H7 (cell line): ENCODE measurements at places on chromosomes 7 and 10. TPM values are rescaled to one million over a fixed set of nuclear protein-coding genes. Genes with fewer than 3 reads are reported as not detected.

DNA sequence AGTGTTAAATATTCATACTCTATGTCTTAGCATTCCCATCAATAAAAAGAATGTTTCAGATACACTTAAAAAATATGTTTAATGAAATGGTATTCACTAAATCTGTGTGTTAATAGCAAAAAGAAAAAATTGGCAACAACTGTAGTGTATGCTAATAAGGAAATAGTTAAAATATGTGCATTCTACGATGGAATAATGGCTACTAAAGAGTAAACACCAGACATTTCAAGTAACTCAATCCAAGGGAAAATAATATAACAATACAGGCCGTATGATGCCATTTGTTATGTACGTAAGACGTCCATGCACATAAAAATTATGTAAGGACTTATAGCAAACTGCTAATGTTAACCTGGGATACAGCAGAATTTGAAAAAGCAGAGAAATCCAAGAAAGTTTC lies 46.6 kb downstream of the MAD1L1 start:
- DNase-seq = no peak

DNA sequence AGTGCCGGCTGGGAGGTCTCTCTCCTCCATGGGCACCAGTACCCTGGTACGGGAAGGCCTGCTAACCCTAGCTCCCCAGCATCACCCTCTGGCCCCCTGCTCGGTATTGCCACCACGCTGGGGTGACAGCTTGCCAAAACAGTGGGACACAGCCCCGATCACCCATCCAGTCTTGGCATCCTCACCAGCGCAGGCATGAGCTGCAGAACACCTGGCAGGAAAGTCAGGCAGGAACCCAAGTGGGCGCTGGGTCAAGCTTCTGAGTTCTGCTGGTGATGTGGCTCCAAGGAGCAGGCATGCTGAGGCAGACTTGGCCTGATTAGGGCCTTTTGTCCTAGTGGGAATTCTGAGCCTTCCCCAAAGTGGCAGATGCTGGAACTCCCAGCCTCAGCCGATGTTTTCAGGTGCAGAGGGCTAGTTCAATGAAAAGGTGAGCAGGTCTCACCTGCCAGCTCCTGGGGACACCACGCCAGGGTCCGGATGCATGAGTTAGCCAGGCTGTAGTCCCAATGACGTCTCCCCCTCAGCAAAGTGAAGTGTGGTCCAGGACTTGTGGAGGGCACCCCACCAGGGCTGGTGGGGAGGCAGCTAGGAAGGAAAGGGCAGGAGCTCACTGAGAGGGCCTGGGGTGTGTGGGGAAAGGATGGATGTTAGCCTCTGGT lies 8.5 kb upstream of the ZNF22 start:
- DNase-seq = no peak

DNA sequence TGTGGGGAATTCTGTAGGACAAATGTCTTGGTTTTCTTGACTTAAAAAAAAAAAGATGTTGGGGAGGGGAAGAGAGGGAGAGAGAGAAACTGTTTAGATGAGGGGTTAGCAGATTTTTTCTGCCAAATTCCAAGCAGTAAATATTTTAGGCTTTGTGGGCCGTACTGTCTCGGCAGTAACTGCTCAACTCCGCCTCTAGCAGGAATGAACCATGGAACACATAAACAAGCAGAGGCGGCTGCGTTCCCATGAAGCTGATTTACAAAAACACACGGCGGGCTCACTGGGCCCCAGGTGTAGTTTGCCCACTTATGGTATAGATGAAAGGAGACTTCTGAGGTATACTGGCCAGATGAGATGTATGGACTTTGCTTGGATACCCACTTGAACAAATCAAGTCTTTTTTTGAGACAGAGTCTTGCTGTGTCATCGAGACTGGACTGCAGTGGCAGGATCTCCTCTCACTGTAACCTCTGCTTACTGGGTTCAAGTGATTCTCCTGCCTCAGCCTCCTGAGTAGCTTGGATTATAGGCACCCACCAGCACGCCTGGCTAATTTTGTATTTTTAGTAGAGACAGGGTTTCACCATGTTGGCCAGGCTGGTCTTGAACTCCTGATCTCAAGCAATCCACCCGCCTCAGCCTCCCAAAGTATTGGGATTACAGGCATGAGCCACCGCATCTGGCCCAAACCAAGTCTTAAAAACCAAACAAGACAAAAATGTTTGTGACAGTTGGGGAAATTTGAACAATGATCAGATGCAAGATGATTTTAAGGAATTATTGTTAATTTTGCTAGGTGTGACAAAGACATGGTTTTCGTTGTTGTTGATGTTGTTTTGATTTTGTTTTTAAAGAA lies 9.7 kb upstream of the ADAMTS14 start:
- DNase-seq = no peak

GRCh38 chr10:78356291-78356900 lies 322.7 kb downstream of the RPS24 start:
- DNase-seq = no peak

Gene PDE6C
- not detected in 2 replicates for total RNA-seq

DNA sequence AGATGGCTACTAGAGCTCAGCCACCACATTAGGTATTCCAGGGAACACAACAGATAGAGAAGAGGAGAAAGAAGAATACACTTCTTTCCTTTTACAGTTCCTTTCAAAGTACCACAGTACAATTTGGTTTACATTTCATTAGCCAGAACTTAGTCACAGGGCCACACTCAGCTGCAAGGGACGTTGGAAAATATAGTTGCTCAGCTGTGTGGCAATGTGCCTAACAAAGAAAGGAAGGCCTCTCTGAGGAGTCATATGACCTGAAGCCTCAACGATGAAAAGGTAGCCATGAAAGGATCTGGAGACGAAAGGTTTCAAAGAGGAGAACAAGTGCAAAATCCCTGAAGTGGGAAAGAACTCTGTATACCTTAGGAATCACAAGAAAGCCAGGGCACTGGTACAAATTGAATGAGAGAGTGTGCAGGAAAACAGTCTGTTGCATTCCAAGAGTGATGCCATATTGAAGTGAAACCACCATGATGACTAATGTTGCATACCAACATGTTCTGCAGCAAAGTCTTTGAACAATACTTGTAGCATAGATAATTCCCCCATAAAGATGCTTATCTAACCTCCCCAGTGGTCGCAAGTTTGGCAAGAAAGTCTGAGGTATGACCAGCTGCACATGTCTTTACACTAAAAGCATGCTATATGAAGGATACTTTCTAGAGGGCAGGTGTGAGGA lies 278.9 kb downstream of the HPSE2 start:
- DNase-seq = no peak

DNA sequence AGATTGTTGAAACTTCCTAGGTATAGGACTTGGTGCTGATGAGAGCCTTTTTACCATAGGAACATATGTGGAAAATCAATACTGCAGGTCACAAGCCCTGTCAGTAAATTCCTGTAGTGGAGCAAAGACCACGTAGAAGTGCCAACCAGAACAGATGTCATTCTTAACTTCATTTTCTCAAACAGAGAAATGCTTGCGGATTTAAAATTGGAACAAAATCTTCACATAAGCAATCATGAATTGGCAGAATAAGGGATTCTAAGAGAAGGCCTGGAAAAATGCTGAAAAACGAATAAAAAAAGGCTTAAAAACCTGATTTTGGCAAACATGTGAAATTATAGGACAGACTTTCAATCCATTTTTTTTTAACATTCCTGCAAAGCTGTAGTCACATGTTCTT lies 80.8 kb upstream of the SMIM30 start:
- DNase-seq = no peak
